ENCODE measurements at places on chromosomes 16 and 17.

DNA sequence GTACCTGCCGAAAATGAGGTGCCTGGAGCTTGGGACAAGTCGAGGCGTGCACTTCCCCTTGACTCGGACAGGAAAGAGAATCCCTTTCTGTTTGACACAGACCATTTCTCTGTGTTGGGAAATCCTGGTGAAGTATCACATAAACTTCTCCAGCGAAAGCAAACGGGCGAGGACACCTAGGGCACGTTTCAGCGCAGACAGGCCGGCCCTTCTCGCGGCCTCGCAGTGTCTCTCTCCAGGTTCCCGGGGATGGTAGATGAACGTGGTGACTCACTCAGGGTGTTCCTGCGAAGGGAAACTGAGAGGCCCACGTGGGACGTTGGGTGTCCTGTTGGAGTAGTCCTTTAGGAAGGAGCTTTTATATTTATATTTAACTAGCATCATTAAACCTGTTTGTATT, 36.3 kb upstream of the ZNF750 start:
- DNase-seq, result no peak

DNA sequence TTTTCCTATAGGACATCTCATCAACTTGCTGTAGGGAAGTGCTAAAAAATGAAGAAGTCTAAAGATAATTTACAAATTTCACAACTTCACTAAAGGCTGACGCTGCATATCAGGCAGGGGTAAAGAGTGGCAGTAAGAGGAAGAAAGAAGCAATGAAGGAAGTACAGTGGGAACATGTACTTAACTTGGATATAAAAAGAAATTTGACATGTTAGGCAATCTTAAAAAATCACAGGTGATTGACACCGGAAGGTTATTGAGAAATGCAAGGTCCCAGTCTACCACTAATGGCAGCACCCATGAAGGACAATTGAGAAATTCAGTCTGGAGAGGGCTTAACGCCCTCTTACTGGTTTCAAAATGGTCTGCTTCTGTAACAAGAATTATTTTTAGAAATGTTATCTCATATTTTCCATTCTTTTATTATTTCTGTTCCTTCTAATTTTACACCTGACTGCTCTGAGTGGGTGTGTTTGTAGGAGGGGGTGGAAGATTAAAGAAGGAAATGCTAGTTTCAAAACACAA, 358.1 kb downstream of the KCNJ2 start:
- DNase-seq, result no peak

GRCh38 chr16:27232061-27232900, 29.0 kb downstream of the KDM8 start:
- no peak for DNase-seq

GRCh38 chr17:73357318-73357717, 45.5 kb upstream of the CDC42EP4 start:
- DNase-seq, result no peak

DNA sequence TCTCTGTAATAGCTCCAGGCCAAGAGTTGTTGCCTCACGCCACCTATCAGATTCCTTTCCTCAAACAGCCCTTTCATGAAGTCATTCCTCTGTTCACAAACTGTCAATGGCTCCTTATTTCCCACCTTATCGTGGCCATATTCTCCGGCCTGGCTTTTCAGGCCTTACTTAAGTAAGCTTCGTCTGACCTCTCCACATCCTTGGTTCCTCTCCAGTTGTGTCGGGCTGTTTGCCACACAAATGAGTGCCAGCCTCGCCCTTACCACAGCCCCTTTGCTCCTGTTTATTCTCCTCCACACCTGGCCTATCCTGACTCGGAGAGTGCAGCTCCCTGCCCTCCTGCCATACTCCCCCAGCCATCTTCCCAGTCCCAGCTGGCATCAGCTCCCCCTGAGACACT, 2.0 kb downstream of the TP53I13 start:
- peak; percentile 38 for DNase-seq

DNA sequence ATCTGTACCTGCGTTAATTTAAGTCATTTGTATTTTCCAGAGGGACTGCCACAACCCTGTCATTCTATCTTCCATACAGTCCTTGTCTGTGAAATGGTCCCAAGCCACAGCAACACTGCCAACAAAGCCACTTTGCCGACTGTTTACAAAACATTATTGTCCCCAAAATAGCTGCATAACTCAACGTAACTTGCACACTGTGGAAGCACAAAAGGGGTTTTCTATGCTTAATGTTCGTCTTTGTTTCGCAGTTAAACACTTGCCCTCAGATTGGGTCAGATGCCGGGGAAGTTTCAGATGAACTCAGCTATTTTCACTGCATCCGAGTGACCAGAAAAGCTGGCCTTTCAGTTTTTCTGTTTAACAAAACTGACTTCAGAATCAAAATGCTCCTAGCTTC, 4.6 kb downstream of the SEC14L5 start:
- no peak for DNase-seq

GRCh38 chr16:77898671-77899211, 110.4 kb downstream of the VAT1L start:
- DNase-seq, result no peak

- DNase-seq, result peak; percentile 94
Measured at GRCh38 chr16:49855280-49855821, 561 bp downstream of the ZNF423 start.
